ENCODE measurements at places on chromosomes 7 and 10.

DNA sequence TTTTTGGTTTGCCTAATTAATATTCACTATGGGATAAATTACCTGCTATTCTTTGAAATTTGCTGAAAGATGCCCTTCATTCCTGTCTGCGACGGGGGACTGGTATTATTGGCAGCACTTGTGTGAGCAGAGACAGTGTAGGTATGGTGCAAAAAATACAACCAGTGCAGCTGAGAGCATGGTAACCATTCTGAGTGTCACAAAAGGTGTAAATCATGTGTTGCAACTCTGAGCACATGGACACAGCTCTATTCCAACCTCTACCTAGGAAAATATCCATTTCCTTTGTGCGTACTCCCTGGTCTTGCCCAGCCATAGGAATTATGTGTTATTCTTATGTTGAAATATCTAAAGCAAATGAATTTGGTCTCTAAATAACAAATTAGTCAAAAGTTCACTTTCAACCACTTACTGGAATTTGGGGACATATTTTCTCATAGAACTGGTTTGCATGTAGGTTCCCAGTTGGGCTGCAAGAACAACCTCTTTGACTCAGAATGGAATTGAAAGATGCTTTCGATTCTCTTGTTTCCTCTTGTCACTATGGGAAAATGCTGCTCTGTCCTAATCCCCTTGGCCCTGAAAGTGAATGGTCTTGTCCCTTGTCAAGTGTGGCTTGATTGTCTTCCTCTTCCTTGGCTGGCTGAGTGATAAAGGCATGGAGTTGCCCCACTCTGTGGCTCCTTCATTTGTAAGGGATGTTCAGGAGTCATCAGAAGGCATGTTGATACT lies 57.0 kb downstream of the CELF2 start:
- no peak for DNase-seq

GRCh38 chr10:132712291-132712690 lies 73.7 kb downstream of the NKX6-2 start:
- no peak for DNase-seq

DNA sequence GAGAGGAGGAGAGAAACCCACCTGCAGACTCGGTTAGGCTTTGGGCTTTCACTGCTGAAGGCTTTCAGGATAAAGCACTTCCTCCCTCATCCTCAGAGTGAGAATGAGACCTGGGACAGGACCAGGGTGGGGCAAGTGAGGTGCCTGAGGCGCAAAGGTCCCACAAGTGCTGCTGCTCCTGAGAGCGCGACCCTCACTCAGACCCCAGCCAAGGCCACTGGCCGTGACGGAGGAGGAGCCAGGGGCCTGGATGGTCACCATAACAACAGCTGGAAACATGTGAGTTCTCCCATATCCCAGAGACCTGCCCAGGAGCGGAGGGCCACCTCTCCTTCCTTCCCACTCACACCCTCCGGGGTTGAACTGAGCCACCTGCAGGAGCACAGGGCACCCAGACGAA lies 46.9 kb upstream of the MKRN1 start:
- no peak for DNase-seq

GRCh38 chr10:77899690-77900089 lies 26.9 kb downstream of the DLG5 start:
- DNase-seq = no peak

DNA sequence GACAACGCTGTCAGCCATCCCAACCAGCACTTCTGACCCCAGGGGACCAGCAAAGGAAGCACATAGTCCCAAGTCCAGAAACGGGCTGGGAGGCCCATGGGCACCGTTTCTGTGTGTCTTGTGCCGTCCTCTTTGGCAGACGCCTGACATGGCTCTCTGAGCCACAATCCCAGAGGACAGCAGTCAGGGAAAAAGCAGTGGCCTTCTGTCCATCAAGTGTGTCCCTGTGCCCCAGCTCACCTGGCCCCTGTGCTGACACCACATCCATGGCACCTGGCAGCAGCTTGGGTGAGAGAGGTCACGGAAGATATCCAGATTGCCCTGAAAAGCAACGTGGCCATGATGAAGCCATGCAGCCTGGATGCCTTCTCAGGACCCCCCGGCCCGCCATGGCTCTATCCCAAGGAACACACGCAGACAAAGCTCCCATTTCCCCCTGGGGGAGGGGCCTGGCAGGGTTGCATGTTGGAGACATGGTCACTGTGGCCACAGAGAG lies 38.1 kb upstream of the ANTXRL start:
- no peak for DNase-seq

GRCh38 chr7:94781236-94781635 lies 125.3 kb upstream of the SGCE start:
- DNase-seq = no peak

GRCh38 chr7:77570330-77571011 lies 33.4 kb downstream of the PTPN12 start:
- peak; percentile 77 for DNase-seq

DNA sequence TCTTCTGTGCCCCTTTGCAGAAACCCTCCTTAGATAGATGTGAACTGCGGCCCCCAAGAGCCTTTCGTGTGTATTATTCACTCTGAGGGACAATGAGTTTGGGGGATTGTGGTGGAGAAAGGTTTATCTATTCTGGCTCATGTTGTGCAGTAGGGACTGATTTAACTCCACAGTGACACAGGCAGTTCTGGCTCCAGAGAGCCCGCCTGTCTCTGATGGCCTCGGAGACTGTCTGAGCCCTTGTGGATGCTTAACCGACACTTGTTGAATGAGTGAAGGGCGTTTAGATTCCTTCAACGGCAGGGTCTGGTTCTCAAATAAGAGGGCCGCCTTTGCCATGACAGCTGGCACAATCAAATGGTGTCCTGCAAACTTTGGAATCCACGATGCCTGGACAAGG lies 5.8 kb downstream of the NPTX2 start:
- DNase-seq = no peak

- peak; percentile 83 for DNase-seq
Measured at GRCh38 chr7:79452032-79452494, 1.4 kb downstream of the MAGI2 start.

DNA sequence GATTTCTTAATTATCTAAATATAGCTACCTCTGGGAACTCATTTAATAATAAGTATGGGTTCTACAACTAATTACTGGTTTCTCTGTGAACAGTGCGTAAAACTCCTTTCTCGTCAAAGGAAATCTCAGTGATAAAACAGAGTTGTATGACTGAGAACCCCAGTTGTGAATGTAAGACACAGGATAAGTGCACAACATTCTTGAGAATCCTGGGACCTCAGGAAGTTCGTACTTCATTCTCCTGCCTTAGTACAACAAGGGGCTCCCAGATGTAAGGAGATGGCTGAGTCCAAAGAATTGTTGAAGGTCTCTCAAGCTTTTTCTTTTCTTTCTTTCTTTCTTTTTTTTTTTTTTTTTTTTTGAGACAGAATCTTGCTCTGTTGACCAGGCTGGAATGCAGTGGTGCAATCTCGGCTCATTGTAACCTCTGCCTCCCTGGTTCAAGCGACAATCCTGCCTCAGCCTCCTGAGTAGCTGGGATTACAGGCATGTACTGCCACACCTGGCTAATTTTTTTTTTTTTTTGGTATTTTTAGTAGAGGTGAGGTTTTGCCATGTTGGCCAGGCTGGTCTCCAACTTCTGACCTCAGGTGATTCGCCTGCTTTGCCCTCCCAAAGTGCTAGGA lies 12.5 kb downstream of the DENND10 start:
- DNase-seq = no peak

DNA sequence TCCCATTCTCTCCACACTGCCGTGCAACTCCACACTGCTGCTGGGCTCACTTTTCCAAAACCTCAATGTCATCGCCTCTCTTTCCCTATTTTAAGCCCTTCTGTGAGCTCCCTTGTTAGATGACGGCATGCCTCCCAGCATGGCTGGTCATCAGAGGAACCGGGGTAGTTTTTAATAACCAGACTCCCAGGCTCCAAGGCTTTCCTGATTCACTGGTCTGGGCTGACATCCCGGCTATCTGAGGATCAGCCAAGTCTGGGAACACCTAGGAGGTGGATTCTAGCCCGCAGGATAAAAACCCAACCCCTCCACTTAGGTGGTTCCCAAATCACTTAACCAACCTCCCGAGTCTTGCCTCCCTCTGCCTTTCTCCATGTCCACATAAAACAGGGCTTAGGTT lies 295.4 kb upstream of the FZD8 start:
- DNase-seq = no peak

GRCh38 chr10:122291739-122292138 lies 20.6 kb downstream of the BTBD16 start:
- no peak for DNase-seq

GRCh38 chr10:13773043-13773442 lies 186.3 kb downstream of the PRPF18 start:
- DNase-seq = no peak

- no peak for DNase-seq
Measured at GRCh38 chr7:12898620-12899019, 211.2 kb downstream of the ARL4A start.

GRCh38 chr7:27239387-27240014 lies 3.1 kb upstream of the EVX1 start:
- no peak for DNase-seq

- DNase-seq = no peak
Measured at GRCh38 chr10:77961668-77962067, 35.1 kb upstream of the DLG5 start.

DNA sequence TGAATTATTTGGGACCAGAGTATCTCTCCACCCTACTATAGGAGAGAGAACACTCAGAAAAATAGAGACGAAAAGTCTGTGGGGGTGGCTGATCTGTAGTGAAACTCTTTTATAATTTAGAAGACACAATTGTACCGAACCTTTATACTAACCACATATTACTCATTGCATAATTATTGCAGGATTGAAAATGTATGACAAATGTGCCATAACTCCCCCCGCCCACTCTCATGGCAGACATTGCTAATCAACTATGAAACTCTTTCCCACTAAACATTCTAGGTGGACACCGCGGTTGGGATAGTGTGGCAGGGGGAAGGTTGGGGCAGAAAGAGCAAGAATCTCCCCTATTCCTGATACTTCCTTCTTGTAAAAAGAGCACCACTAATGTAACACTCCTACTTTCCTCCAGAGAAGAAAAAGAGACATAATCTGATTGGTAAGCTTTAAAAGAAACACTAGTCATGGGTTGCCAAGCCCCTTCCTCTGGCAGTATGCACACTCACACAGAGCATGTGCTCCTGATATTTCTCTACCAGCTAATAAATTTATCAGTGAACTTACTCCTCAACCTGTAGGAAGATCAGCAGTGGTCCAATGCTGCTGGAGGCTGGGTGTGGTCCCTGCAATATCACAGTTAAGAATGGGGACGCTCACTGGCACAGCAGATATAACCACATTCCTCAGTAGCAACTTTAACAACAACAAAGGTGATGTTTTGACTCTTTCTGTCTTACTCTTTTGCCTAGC lies 18.7 kb upstream of the ARID5B start:
- DNase-seq = no peak

DNA sequence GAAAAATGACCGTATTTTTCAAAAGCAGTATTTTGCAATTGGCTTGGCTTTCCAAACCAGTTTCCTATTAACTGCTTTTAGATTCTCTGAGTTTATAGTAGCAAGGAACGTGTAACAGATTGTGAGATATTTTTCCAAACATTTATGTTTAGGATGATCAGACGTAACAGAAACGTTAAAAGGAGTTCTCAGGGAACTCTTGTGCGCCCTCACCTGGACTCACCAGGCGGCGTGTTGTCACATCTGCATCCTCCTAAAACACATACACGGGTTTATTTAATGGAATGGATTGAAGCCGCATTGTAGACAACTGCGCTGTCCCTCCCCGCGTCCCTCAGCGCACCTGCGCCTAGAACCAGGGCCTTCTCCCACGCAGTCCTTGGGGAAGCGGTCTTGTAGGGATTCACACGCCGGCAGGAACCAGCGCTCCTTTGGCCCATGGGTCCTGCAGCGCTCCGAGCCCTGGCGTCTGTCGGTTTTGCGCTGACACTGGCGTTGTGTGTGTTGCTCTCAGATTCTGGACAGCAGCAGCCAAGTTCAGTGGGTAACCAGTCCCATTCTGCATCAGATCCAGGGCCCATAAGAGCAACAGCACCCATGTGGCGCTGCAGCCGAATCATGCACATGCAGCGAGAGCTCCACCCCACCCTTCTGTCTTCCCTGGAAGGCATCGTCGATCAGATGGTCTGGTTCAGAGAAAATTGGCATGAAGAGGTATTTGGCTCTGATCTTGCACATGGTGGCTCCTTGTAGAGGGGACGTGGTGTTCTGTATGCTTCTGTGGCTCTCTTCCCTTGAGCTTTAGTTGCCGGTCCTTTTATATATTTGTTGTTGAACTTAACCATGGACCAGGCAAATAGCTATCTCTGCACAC lies 114.9 kb downstream of the TRRAP start:
- no peak for DNase-seq

- no peak for DNase-seq
Measured at GRCh38 chr10:132393695-132394181, 3.3 kb upstream of the PWWP2B start.

- peak; percentile 50 for DNase-seq
Measured at GRCh38 chr7:73342645-73343044, 14.7 kb downstream of the FKBP6 start.

DNA sequence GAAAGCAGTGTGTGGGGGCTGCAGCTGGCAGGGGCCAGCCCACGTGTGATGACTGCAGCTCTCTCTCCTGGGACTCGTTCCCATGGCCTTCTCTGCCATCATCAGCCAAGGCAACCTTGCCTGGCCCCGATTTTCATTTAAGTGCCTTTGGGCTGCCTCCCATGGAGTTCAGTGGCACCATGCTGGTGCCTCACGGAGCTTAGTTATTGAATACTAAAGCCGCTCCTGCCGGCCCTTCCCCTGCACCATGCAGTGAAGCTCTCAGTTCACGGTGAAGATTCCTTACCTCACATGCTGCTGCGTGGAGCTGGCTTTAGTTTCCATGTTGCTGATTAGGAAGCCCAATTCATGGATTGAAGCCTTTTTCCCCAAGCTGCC lies 141.5 kb upstream of the EEPD1 start:
- no peak for DNase-seq

DNA sequence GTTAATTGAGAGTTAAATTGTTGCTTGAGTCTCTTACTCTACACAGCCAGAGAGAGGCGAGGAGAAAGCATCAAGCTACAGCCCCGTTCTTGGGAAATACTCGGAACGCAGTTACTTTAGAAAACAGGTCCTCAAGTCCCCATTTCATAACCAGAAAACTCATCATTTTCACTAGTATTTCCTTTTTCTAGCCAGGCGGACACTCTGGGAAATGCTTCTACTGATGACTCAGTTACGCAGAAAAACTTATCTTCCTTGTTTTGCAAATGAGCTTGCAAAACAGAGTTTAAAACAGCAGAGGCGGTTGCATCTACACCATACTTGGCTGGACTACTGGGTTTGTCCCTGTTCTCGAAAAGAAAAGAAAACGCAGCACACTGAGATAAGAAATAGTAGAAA lies 111.4 kb upstream of the FGFR2 start:
- peak; percentile 69 for DNase-seq

GRCh38 chr7:122362473-122362872 lies 57.9 kb upstream of the FEZF1 start:
- no peak for DNase-seq

DNA sequence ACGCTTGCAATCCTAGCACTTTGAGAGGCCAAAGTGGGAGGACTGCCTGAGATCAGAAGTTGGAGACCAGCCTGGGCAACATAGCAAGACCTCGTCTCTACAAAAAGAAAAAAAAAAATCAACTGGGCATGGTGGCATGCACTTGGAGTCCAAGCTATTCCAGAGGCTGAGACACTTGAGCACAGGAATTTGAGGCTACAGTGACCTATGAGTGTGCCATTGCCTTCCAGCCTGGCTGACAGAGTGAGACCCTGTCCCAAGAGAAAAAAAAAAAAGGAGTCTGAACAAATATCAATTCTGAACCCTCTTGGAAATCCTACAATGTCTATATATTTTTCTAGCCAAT lies 126.8 kb upstream of the NRP1 start:
- DNase-seq = no peak

Data from fibroblast of gingiva (primary cell).